ENCODE measurements at places on chromosomes 4 and X.

DNA sequence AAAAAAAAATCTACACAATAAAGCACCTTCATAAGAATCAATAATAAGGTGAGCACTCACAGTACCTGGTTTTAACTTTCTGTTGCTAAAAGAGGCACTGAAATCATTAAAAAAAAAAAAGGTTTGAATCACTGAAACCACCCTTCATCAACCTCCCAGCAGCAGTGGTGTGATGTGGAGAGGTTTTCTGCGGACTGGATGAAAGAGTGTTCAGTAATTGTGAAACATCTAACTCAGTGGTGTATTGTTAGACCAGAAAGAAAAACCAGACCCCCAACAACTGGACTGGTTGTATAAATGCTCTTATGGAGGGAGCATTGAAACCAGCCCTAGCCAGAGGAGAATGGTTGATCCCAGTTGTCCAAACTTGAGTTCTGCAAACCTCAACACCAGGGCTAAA, 63.2 kb downstream of the SPIN3 start:
- no peak for DNase-seq

DNA sequence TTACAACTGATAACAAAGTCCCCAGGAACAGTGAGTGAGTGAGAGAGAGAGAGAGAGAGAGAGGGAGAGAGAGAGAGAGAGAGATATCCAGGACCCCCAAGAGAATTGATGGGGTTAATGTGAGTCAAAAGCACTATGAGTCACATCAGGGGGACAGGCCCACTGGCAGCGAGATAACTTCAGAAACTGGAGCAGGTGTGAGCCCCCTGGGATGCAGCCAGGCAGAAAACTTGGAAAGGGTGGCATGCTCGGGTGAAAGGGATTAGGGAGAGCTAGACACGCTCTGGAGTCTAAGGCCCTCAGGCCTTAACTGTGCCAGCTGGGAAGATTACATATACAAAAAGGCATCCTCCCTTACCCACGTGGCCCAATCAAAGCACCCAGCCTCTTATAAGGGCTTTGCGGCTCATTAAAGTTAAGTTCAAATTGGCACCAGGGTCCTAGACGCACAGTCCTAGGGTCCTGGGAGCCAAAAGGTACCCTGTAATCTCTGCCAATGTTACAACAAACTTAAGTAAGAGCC, 841 bp downstream of the ACOT9 start:
- DNase-seq = peak; percentile 38

DNA sequence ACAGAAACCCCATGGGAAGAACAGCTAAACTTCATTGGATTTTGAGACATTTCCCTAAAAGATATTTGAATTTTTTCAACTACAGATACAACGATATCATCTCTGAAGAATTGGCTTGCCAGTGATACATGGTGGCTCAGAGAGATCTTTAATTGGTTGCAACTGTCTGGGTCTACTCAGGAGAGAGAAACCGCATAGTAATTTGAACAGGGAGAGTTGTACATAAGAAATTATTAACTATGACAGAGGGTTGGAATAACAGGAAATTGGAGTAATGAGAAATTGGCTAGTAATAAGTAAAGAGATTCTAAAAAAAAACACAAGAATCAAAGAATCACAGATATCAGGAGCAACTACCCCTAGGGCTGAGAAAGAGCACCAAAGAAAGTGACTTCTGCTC, 118.4 kb downstream of the KLHL13 start:
- no peak for DNase-seq

DNA sequence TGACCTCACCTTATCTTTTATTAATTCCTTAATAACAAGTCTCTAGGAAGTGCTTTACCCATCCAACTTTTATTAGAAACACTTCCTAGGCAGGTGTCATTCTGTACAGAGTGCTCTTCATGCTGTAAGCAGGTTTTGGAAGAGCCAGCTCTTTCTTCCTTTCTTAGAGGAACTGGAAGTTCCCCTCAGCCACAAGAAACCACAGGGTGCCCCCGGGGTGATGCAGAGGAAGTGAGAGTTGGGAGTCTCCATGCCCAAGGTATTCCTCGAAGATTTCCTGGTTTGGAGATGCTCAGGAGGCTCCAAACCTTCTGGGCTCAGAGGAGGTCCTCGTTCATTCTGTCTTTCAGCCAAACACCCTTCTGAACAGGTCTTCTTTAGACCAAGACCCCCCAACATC, 83.8 kb downstream of the EGF start:
- DNase-seq = no peak

DNA sequence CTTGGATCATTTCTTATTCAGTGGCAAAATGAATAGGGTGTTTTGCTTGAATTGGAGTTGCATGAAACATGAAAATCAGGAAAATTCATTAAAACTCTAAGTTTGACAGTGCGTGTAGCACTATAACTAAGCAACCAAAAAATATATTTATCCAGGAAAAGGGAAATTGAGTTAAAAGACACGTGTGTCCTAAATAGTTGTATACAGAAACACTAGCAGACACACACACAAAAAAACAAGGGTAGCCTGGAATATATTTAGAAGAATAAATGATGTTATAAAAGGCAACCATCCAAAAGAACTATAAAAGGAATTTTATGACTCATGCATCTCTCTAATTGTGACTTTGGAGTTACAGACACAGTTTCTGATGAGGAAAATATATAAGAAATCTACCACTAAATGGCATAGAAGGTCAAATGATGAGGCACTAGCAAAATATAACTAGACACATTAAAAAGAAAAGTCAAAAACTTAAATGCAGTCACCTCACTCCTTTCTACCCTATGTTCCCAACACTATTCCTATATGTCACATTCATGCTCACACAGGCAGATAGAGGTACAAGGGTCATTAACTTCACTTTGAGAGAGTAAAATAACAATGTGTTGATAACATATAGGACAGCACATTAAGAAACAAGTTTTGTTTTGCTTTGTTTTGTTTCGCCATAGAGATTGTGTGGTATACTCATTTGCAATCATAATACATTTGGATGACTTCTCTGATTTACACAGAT, 793.6 kb upstream of the INTU start:
- DNase-seq = peak; percentile 22

- DNase-seq = no peak
These were observed 76.4 kb upstream of the F8A3 start for GRCh38 chrX:155534800-155535199.

GRCh38 chrX:152901816-152902501, 4.1 kb downstream of the ZNF185 start:
- no peak for DNase-seq

- no peak for DNase-seq
These were observed 5.5 kb downstream of the SEC31A start for GRCh38 chr4:82885410-82885809.

- DNase-seq = no peak
These were observed 3.8 kb downstream of the NKX6-1 start for GRCh38 chr4:84495118-84495793.

GRCh38 chr4:127634181-127634580, 1.4 kb downstream of the INTU start:
- DNase-seq = peak; percentile 61

- DNase-seq = no peak
These were observed 1.5 kb downstream of the NIPAL1 start for GRCh38 chr4:48018112-48018511.

DNA sequence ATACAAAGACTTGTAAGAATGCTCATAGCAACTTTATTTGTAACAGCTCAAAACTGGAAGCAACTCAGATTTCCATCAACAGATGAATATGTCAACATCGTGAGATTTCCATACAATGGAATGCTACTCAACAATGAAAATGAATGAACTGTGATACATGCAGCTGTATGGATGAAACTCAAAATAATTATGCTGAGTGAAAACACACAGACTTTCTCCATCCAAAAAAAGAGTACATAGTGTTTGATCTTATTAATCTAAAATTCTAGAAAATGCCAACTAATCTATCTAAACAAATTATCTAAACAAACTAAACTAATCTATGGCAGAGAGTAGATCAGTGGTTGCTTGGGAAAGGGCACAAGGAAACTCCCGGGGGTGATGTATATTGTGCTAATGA, 42.7 kb downstream of the PPP1R2C start:
- DNase-seq = no peak

DNA sequence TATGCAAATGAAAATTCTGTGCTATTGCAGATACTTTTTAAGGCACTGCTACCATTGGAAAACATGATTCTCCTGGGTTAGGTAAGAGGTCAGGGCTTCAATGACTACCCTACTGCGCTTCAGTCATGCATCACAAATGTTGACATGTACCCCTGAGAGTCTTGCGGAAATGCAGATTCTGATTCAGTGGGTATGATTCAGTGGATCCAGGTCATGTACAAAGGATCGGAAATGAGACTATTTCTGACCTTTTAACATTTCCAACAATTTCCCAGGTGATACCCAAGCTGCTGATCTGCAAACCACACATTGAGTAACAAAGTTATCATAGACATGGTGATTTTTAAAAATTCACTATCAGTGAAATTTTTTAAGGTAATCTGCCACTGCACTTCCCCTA, 62.6 kb downstream of the DDX53 start:
- DNase-seq = no peak

All from GM04503 (cell line).